ENCODE measurements at places on chromosomes 1 and 21. TPM values are rescaled to one million over a fixed set of nuclear protein-coding genes. Genes with fewer than 3 reads are reported as not detected.
A peak's percentile ranks its signal among the peaks of the same experiment; 100 is the strongest.

DNA sequence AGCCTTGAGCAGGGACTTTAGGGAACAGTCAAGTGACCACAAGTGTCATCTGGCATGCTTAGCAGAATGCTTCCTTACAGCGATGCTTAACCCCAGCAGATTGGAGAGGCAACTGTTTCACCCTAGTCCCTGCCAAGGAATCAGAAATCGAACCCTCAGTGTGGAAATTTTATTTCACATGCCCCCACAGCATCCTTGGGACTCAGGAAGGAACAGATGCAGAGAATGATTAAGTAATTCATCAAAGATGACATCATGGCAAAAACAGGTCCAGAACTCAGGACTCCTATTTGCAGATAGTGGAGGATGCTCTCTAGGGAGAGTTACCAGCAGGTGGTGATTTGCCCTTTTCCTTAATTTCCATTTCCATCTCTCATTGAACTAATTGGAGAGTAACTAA, 333.0 kb upstream of the KAZN start:
- no peaks in the 10 kb centered on the region for H3K27me3 ChIP-seq
- no peak overlapping the region for H3K27ac ChIP-seq
- H3K4me1 ChIP-seq = no peaks in the 10 kb centered on the region
- H3K4me3 ChIP-seq = no peak overlapping the region
- no peak for DNase-seq
- no peaks in the 10 kb centered on the region for H3K36me3 ChIP-seq

DNA sequence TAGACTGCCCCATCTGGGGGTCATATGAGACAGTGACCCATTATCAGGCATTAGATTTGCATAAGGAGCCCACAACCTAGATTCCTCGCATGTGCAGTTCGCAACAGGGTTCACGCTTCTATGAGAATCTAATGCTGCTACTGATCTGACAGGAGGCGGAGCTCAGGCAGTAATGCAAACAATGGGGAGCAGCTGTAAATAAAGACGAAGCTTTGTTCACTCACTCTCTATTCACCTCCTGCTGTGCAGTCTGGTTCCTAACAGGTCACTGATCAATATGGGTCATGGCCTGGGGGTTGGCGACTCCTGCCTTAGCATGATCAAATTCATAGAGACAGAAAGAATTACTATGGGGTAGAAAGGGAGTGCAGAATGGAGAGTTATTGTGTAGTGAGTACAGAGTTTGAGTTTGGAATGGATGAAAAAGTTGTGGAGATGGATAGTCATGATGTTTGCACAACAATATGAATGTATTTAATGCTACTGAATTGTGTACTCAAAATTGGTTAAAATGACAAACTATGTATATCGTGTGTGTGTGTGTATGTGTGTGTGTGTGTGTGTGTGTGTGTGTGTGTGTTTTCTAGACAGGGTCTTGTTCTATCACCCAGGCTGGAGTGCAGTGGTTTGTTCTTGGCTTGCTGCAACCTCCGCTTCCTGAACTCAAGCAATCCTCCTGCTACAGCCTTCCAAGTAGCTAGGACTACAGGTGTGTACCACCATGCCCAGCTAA, 42.2 kb downstream of the BTF3L4 start:
- H3K4me3 ChIP-seq = no peak overlapping the region
- H3K27ac ChIP-seq = no peak overlapping the region
- DNase-seq = no peak
- H3K36me3 ChIP-seq = no peaks in the 10 kb centered on the region
- no peaks in the 10 kb centered on the region for H3K27me3 ChIP-seq

DNA sequence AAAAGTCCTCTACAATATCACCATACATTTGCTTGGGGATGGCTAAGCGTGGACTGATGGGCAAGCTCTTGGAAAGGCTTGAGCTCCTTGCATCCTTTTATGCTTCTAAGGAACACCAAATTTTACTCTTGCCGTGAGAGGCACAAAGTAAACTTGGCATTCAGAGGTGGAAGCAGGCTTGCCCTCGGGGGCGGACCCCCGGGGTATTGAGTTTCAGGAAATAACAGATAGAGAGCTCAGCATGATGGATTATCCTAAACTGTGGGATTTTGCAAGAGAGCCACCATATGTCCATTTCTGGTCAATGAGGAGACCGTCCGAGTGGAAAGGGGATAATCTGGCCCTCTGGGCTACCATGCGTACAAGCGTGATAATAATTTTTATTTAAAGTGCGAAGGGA, 14.0 kb downstream of the IFI16 start:
- H3K4me3 ChIP-seq = no peak overlapping the region
- no peak for DNase-seq
- H3K27me3 ChIP-seq = no peaks in the 10 kb centered on the region
- no peaks in the 10 kb centered on the region for H3K4me1 ChIP-seq
- no peak overlapping the region for H3K27ac ChIP-seq

DNA sequence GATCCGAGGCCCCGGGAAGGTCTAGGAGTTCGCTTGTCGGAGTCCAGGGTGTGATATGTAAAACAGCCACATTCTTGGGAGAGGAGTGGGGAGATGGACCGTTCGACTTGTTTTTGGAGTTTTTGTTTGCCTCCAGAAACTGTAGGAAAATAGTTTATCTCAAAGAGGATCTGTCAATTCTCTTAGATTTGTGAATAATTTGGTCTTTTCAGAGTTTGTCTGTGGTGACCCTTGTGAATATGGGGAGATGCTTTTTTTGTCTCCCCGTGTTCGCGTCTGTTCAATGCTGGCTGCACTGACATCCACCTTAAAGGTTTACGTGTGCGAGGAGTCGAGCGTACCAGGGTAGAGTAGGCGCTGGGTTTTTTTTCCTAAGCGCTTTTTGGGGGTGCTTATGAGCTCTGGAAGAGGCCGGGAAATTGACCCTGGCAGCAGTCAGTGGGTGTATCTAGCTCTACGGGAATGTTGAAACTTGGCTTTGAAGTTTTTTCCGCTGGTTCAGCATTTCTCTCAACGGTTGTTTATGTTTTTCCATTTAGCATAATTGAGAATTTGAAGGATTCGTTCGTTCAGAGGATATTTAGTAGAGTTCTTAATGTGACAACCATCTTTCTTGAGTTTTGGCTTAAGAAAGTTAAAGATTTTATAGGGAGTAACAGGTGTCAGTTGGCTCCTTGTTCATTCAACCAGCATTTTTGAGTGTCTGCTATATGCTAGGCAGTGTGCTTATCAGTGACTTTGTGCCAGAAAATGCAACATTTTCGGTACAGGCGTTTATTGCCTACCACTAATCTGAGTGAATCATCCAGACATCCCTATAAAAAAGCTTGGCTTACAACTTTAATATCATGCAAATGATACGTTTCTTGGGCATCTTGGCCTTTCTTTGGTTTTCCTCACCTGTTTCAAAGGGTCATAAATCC, 1.2 kb downstream of the SZRD1 start:
- peaks cover 54% of the 10 kb centered on the region for H3K4me1 ChIP-seq
- H3K27me3 ChIP-seq = no peaks in the 10 kb centered on the region
- peak overlapping the region; percentile 92 for H3K27ac ChIP-seq
- H3K4me3 ChIP-seq = peak overlapping the region; percentile 91
- no peaks in the 10 kb centered on the region for H3K36me3 ChIP-seq

The SH2D2A gene
- 3.3 TPM for total RNA-seq

- no peaks in the 10 kb centered on the region for H3K36me3 ChIP-seq
- peak overlapping the region; percentile 63 for H3K27ac ChIP-seq
- H3K27me3 ChIP-seq = no peaks in the 10 kb centered on the region
These were observed 286.6 kb upstream of the FMN2 start for GRCh38 chr1:239805042-239805441.

DNA sequence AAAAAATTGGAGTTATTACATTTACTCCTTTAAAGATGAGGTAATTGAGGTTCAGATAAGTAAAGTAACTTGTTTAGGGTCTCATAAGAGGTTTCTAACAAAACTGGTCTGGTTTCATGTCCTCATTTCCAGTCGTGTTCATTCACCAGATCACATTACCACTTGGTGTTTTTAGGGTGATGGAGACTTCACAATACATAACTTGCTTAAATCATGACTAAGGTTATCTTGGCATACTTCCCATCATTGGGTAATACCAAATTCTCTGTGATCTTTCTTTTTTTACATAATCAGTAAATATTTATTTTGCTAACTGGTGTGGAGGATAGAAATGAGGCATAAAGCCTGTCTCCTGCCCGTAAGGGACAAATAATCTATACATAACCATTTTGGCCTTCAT, 31.6 kb upstream of the RPTN start:
- no peak overlapping the region for H3K4me3 ChIP-seq
- no peak overlapping the region for H3K27ac ChIP-seq
- no peaks in the 10 kb centered on the region for H3K36me3 ChIP-seq
- no peaks in the 10 kb centered on the region for H3K4me1 ChIP-seq
- no peak for DNase-seq

DNA sequence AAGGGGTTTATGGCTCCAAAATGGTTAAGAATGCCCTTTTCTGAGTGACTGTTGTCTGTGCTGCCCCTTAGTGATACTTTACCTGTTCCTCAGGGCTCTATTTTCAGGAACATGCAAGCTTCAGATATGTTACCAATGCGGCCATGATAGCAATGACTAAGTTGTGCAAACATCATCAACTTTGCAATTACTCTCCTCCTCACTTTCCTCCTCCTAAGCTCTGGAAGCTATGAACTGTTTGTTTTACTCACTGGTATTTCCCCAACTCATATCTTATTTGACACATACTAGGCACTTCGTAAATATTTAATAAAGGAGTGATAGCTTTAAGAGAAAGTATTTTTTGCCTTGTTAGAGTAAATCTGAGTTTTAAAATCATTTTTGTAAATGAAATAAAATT, 53.8 kb downstream of the RWDD3 start:
- no peak overlapping the region for H3K4me3 ChIP-seq
- no peaks in the 10 kb centered on the region for H3K36me3 ChIP-seq
- no peak overlapping the region for H3K27ac ChIP-seq
- H3K27me3 ChIP-seq = no peaks in the 10 kb centered on the region

DNA sequence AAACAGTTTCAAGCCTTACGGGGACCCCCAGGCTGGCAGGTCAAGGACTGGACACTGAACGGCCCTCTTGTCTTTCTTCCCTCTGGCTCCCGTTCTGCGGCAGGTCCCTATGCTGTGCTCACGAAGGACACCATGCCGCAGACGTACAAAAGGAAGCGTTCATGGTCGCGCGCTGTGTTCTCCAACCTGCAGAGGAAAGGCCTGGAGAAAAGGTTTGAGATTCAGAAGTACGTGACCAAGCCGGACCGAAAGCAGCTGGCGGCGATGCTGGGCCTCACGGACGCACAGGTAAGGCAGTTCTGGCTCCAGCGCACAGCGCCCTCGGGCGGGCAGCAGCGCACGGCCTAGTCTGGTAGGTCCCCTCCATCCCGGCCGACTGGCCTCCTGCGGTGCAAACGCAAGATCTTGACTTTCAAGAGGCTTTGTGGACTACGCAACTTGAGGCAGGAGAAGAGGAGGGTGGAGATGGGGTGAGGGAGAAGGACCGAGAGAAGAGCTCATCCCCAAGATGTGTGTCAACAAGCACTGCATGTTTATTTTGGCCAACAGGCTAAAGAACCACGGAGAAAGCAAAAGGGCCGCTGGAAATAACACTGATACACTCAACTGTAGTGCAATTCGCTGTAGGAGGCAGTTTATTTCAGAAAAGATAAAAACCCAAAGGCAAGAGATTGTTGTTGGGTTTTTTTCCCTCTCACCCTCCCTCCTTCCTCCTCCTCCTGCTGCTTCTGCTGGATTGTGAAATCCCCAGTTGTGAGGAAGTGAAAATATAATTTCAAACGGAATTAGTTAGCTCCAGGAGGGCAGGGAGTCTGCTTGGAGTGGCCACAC, 3.0 kb downstream of the HLX start:
- H3K4me3 ChIP-seq = peak overlapping the region; percentile 97
- peak; percentile 92 for DNase-seq
- peak overlapping the region; percentile 100 for H3K27ac ChIP-seq
- no peaks in the 10 kb centered on the region for H3K27me3 ChIP-seq

DNA sequence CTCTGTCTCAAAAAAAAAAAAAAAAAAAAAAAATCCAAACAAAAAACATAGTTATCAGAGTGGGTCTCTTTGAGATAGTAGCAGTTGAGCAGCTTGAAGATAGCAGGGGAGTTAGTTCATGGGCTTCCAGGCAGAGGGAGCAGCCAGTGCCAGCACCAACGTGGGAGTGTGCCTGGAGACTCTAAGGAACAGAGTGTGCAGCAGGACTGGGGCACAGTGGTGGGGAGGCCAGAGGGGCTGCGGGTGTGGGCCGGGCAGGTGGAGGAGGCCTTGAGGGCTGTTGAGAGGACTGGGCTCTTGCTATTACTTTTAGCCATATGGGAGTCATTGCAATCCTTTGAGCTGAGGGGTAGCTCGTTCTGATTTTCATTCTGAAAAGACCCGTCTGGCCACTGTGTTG, 63.8 kb downstream of the RYR2 start:
- no peaks in the 10 kb centered on the region for H3K36me3 ChIP-seq
- no peak for DNase-seq
- no peaks in the 10 kb centered on the region for H3K27me3 ChIP-seq
- peaks cover 24% of the 10 kb centered on the region for H3K4me1 ChIP-seq
- no peak overlapping the region for H3K27ac ChIP-seq

DNA sequence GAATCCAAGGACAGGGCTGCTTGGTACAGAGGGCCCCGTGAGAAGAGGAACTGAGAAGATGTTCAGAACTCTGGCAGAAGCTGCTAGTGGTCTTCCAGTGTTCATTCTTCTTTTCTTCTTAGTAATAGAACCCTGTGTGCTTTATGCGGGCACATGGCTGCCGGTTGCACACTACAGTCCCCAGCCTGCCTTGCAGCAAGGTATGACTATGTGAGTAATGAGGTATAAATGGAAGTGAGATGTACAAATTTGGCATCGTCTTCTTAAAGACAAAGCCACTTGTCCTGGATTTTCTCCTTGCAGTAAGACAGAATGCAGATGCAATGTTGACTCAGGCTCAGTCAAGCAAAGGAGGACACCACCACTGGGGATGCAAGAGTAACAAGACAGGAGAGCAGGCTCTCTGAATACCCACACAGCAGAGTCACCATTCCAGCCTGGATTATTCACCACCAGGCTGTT, 15.0 kb upstream of the ATP1B1 start:
- H3K36me3 ChIP-seq = no peaks in the 10 kb centered on the region
- H3K4me1 ChIP-seq = peaks cover 19% of the 10 kb centered on the region
- no peaks in the 10 kb centered on the region for H3K27me3 ChIP-seq
- no peak for DNase-seq
- H3K4me3 ChIP-seq = no peak overlapping the region

DNA sequence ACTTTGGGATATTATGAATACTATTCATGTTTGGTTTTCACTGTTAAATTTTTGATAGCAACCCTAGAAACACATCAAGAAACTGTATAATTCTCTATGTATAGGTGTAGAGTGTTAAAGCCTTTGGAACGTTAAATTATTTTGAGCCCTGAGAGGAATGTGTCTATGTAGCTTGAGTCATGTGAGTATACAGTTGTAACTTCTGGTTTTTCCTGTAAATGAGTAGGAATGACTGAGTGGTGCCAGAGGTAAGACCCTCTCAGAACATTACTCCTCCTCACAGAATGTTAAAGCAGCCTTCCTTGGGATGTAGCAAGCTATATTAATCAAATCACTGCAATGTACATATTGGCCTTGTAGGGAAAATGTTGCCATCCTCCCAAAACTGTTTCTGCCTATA, 69.0 kb downstream of the C1orf21 start:
- no peak overlapping the region for H3K27ac ChIP-seq
- no peak overlapping the region for H3K4me3 ChIP-seq
- H3K36me3 ChIP-seq = no peaks in the 10 kb centered on the region
- peaks cover 46% of the 10 kb centered on the region for H3K4me1 ChIP-seq
- no peak for DNase-seq

The GPR3 gene
- not detected for total RNA-seq

- peak overlapping the region; percentile 39 for H3K27ac ChIP-seq
- H3K4me3 ChIP-seq = no peak overlapping the region
- H3K36me3 ChIP-seq = no peaks in the 10 kb centered on the region
- H3K4me1 ChIP-seq = peaks cover 11% of the 10 kb centered on the region
- H3K27me3 ChIP-seq = no peaks in the 10 kb centered on the region
- DNase-seq = peak; percentile 88
These were observed 8.7 kb downstream of the PLEKHA6 start for GRCh38 chr1:204350857-204351573.

- no peaks in the 10 kb centered on the region for H3K27me3 ChIP-seq
- H3K36me3 ChIP-seq = peaks cover 75% of the 10 kb centered on the region
- H3K4me1 ChIP-seq = no peaks in the 10 kb centered on the region
- no peak overlapping the region for H3K27ac ChIP-seq
These were observed 47.9 kb upstream of the GNG4 start for GRCh38 chr1:235697508-235697907.
